Activated CD4-positive, alpha-beta T cell treated with anti-CD3 and anti-CD28 coated beads, Interleukin-2, Interleukin-6, amounts not matched to agents 100 ng/mL and 50 ng/mL, durations not matched to agents 16 hours and 8 hours (primary cell): ENCODE measurements at places on chromosomes 2 and 18.

DNA sequence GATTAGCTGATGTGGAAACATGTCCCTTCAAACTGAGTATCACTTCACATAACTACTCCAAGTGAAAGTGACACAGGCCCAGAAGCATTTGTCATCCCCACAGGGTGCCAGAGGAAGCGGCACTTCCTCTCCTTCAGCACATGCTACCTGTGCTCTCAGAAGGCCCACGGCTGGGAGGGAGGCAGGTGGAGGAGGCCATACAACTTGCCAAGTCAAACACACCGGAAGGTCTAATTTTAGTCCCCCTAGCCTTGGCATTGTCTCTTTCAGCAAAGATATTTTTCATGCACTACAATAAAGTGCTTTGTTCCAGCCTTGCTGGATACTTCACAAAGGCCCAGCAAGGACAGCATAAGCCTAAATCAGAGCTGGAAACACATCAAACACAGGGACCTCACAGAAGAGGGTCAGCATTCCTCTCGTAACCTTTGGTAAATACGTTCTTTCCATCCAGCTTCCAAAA, 38.0 kb downstream of the VSNL1 start:
- DNase-seq: peak; percentile 2

DNA sequence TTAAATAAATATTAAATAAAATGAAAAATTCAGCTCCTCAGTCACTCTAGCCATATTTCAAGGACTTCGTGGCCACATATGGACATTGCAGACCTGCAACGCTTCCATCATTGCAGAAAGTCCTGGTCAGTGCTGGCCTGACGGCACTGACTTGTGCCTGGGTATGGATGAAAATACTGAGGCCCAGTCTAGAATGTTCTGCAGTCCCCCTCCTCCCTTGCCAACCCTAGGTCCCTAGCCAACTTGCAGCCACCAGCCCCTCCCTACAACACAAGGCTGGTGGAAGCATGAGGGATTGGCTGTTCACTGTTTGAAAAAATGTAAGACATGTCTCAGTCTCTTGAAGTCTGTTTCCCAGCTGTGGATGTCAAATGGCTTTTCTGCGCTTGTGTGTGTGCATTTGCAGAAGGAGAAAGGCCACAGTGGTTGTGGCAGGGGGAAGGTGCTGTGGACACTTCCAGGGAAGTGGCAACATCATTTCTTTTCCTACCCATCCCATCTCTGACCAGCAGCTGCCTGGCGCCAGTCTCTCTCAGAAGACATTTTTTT, 9.9 kb downstream of the IGFBP5 start:
- no peak for DNase-seq

DNA sequence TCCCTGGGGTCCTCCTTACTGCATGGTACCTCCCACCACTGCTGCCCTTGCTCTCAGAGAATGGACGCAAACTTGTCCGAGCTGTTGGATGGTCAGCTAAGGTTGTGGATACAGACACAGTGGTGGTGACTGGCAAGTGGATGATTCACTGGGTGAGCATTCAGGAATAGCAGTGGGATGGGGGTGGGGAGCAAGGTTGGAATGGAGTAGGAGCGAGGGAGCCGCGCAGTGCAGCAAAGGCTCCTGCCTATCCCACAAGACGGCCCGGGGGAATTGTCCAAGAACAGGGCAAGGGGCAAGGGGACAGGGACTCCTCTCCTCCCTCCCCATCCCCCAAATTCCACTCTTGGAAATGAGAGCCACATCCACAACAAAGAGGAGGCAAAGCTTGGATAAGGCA, 102.2 kb downstream of the PIEZO2 start:
- no peak for DNase-seq

- no peak for DNase-seq
Observed at GRCh38 chr2:221600388-221600787, 28.3 kb upstream of the EPHA4 start.

- no peak for DNase-seq
Observed at GRCh38 chr2:120323214-120323613, 22.7 kb upstream of the INHBB start.

DNA sequence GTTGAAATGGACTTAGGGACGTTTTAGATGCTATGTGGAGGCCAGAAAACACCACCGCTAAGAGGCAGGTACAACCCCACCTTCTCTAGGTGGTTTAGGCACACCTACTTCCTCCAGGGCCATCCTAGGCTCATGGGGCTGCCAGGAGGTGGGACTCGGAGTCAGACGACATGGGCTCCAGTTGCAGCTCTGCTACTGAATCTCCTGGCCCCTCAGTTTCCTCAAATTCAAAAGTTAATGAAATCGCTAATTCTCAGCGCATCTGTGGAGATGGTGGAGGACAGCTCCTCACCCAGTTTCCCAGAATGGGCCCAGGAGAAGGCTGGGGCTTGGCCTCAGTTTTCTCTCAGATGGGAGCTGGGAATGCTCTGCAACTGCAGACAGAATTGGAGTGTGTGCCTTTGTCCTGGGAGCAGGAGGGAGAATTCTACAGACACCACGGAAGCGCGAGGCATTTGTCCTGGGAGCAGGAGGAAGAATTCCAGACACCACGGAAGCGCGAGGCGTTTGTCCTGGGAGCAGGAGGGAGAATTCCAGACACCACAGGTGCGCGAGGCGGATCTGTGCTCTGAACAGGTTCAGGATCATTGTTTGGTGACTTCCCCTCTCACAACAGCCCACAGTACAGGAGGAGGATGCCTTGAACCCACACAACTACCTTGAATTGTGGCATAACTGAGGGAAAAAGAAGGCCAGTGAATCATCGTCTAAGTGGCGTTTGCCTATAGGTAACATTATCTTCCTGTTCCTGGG, 103.7 kb upstream of the PXDN start:
- DNase-seq: no peak

DNA sequence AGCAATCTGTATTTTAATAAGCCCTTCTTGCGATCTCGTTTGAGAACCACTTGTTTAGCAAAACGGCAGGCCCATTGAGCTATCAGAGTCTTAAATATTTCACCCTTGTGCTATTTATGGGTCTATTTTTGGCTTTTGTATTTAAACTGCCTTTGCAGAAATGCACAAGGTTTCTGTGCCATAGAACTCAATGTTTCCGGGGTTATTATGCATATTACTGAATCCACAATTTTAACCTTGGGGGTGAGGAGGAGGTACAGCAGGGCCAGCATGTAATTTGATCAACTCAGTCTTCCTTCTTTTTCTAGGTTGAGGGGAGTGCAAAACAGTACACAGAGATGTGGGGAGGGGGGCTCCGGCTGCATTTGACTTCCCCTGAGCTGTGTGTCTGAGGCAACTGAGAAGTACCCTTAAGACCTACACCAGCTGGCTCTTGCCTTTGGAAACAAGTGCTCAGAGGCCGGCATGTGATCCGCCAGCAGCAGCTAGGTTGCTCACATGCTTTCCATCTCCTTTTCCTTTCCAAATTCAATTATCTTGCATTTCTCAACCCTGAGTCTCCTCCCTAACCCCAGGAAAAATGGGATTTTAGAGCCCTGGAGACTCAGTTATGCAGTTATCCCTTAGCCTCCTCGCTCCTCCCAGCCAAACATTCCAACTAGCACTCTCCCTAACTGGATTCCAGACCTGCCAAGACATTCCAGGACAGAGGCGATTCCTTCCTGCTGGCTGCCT, 103.0 kb downstream of the HNRNPLL start:
- DNase-seq: no peak

DNA sequence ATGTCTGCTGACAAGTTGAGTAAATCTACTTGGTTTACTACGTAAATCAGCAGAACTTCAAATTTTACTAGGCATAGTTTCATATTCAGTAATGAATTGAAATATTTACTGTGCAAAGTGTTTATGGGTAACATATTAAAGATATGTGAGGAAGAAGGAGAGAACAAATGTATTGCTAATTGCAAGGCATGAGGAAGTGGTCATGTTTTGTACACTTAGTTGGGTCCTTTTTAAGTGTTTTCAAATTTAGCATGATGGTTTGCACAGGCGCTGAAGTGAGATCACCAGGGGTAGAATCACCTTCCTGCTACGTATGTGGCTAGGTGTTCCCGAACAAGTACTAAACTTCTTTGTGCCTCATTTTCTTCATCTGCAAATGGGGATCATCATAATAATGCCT, 1534.4 kb downstream of the LRP1B start:
- DNase-seq: no peak

- no peak for DNase-seq
Observed at GRCh38 chr2:106189325-106189724, 4.8 kb downstream of the UXS1 start.

DNA sequence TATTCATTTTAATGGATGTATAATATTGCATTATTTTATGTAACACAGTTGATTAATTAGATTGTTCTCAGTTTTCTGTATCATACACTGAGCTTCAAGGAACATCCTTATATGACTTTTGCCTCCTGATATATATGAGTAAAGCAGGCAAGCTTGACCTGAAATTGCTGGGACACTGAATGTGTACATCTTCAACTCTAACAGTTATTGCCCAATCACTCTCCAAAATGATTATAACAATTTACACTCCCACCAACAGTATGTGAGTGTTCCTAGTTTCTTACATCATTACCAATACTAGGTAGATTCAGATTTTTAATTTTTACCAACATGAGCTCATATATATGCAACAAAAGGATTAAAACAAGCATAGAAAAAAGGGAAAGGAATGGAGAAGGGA, 379.4 kb downstream of the SETBP1 start:
- DNase-seq: no peak

DNA sequence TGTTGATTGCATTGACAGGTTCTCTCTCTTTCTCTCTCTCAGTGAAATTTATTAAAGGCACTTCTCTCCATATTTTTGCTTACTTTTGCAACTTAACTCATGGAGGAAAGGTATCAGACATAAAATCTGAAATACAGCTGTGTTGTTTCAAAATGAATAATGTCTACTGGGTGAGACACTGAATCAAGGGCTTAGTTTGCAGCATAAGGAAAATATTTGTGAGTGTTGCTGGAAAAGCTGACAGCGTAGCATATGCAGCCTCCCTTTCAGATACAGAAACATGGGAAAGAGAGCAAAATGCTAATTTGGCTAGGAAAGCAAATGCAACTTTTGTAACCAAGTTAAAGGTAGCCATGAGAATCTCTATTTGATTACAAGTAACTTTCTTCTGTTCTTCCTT, 81.5 kb upstream of the COL3A1 start:
- DNase-seq: no peak

DNA sequence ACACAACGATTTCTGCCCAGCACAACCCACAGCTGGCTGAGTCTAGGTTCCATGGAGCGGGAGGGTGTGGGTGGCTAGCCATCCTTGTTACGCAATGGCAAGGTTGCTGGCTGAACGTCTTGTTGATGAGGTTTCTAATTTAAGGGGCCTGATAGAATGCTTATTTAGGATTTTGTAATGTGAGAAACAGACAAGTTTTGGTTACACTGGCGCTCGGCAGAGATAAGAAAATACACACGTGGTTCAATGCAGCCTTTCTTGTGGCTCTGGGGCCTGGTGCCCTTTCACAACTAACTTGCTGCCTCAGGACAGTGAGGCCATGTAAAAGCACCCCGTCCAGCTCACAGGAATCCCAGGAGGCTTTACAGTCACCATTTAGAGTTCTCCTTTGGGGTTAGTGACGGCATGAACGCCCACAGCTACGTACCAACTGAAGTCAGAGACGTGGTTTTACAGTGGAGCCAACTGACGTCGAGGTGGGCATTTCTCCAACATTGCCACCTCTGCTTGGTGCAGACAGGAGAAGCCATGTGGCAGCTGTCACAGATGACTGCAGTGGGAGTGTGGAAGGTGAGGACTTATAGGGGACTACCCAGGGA, 29.7 kb upstream of the PIEZO2 start:
- no peak for DNase-seq

GRCh38 chr18:51110073-51110797, 80.2 kb downstream of the SMAD4 start:
- DNase-seq: peak; percentile 78

GRCh38 chr2:45458909-45459563, 152.0 kb downstream of the SRBD1 start:
- DNase-seq: no peak

DNA sequence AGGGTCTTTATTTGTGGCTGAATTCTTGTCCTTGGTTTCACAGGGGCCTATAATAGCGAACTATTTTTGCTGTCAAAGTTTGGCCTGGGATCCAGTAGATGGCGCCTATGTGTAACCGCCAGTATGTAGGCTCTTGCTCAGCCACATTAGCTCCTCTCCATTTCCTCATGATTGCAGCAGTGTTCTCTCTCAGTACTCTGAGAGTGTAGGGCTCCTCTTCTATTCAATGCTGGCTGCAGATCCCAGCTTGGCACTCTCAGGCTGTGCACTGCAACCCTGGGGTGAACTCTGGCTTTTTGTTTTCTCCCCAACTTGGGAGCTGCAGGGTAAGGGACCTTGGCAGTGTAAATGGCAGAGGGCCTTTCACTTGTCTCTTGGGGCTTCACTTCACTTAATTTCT, 344.6 kb upstream of the CHAC2 start:
- DNase-seq: peak; percentile 45

- no peak for DNase-seq
Observed at GRCh38 chr2:42035241-42035640, 12.6 kb upstream of the PKDCC start.

DNA sequence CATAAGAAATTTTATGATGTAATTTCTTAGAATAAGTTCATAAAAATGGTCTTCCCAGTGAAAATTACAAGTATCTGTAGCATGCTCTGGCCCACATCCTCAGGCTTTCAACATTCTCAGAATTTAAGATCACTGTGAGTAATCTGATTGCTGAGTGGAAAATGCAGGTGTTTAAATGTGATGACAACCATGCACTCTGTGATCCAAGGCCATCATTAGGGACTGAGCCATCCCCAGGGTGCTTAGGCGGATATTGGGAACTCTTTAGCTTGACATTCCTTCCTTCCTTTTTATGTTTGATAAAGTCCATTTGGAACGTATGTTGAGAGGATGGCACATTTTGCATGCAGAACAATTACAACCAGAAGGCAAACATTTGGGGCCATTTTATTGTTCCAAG, 95.5 kb downstream of the ARL4C start:
- peak; percentile 20 for DNase-seq

GRCh38 chr2:96369186-96369585, 33.6 kb downstream of the NCAPH start:
- DNase-seq: no peak

- no peak for DNase-seq
Observed at GRCh38 chr2:9715238-9715637, 84.4 kb upstream of the YWHAQ start.
